ENCODE measurements at places on chromosomes 7 and 10.

DNA sequence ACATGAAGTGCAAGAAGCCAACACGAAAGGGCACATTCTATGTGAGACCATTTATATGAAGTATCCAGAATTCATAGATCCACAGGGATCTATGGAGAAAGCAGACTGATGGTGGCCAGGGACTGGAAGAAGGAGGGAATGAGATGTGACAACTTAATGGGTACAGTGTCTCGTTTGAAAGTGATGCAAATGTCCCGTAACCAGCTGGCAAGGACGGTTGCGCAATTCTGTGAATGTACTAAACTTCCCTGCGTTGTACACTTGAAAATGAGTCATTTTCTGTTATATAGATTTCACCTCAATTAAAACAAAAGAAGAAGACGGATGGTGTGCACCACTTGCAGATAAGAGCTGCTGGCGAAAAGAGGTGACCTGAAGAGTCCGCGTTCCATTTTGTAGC lies 861.1 kb downstream of the TYW1 start:
- DNase-seq: no peak

- no peak for DNase-seq
These were observed 28.2 kb upstream of the AKAP9 start for GRCh38 chr7:91912494-91912893.

DNA sequence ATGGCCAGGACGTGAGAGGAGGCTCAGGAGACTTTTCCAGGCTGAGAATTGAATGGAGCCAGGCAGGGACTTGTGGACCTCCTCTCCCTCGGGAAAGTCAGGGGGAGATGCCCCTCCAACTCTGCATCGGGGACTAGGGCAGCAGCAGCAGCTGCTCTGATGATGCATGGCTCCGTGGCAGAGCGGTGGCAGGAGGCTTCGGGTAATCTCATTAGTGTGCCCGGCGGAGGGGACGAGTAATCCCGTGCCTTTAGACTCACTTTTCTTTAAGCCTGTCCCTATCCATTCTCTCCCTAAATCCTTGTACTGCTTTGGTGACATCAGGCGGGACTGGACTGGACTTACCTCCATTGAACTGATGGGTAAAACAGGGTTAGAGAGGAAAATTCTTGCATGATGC lies 75.1 kb downstream of the ZMIZ1 start:
- no peak for DNase-seq

GRCh38 chr7:137539111-137539715 lies 195.7 kb upstream of the PTN start:
- DNase-seq: no peak

DNA sequence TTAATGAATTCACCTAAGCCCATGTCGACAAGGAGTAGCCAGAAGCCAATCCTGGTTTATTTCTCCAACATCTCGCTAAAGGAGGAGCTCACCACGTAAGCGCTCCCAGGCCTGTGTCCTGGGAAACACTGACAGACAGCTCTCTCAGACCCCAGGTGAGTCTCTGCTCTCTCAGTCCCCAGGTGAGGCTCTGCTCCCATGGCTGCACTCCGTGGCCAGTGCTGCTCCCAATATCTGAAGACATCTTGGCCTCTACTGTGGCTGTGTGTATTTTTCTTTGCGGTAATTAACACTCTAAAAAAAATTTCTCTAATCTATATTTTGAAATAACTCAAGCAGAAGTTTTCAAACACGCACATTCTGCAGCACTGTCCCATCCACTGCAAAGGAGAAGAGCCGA lies 564.5 kb downstream of the PTPRN2 start:
- DNase-seq: no peak

GRCh38 chr10:124062390-124062789 lies 31.0 kb downstream of the CHST15 start:
- no peak for DNase-seq

GRCh38 chr7:140451716-140452115 lies 27.6 kb downstream of the MKRN1 start:
- DNase-seq: no peak

DNA sequence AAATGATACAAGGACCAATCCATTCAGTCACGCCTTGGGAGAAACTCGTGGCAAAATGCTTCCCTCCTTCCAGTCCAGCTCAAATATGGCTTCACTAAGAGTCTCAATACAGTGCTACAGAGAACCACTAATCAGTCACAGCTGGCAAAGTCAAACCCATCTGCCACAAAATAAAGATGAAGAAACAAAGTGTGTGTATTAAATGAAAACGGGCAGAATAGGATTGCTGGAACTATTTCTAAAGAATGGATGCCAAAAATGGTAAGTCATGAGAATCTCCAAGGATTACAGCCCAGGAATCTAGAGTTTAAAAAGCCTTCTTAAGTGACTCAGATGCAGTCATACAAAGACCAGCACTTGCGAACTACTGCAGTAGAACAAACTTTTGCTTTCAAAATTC lies 61.9 kb downstream of the CACUL1 start:
- DNase-seq: no peak

DNA sequence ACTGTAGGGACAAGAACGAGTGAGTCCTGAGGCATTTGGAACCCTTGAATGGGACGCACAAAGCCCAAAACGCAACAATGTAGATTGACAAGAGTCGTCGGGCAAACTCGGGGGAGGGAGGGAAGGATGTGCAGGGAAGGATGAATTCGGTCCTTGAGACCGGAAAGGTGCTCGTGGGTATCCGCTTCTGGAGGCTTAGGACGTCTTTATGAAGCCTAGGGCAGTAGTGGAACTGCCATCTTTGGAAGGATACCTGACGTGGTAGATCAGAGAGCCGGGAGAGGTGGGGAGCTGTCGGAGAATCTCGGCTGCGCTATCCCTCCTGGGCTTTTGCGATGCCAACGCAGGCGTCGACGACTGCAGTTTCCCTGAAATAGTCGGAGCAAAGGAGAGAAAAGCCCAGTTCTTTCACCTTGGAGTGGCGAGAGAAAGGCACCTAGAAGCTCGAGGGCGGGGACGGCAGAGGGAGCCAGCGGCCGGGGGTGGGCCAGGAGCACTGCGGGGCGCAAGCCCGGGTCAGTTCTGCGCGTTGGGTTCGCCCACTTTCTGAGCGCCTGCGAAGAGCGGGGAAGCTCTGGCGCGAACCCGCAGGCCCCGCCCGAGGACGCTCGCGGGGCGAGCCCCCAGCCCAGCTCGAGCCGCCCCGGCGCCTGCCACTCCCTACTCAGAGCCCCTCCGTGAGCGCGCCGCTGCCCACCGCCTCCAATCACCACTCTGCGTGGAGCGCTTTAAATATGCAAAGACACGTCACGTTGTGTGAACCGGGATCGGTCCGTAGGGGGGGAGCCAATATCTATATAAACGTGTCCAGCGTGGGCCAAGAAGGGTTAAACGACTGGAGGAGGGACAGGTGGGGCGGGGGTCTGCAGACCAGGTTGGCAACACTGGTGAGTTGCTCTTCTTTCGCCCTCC lies at the start of gene CYP26C1:
TSS of gene CYP26C1 (plus strand) at position 824 of the 912 bp plus-strand sequence. CDS start 466 bp downstream, outside the sequence.
- DNase-seq: no peak

DNA sequence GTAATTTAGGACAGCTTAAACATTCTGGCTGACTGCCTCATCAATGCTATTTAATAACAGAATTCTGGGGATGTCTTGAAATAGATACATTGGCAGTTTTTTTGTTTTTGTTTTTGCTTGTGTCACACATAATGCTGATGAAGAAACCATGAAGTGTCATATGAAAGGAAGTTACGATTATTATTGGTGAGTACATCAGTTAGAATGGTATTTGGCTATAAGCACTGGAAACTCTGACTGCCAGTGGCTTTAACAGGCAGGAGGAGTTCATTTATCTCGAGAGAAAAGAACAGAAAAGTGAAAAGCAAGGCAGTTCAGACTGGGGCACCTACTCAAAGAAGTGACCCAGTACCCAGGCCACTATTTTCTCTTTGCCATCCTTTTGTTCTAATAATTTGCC lies 18.1 kb downstream of the LSM8 start:
- no peak for DNase-seq

DNA sequence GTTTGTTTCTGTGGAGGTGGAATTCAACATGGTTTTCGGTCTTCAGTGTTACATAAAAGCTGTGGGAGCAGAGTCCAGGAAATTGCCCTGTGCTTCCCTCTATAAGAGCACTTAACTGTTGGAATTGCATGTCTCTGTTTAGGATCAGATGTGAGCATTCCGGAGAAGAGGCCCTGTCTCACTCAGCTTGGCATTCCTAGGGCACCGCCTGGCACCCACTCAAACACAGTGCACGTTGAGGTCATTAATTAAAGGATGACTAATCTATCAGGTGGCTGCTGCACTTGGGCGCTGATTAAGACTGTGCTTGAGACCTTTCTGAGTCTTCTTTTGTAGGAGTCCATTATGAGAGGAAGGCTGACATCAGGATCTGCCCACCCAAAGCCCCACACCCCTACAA lies 82.8 kb upstream of the VIPR2 start:
- DNase-seq: no peak

DNA sequence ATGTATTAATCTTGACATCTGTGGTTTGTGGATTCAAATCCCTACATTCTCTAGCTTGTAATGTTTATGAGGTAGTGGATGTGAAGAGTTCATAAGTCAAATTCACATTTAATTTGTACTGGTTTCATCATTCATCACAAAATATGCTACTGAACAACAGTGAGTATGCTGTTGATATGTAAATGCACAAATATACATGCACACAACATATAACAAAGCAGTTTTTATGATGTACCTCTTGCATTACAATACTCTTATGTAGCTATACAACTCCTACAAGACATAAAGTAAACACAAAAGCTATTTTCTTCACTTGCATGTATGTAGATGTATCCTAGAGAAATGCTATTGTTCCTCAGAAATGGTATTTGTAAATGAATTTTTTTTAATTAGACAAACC lies 111.0 kb upstream of the ANTXRL start:
- DNase-seq: no peak

- DNase-seq: no peak
These were observed 29.1 kb downstream of the UBE2H start for GRCh38 chr7:129923709-129924108.

- DNase-seq: no peak
These were observed 17.1 kb downstream of the BMPR1A start for GRCh38 chr10:86773498-86773897.

DNA sequence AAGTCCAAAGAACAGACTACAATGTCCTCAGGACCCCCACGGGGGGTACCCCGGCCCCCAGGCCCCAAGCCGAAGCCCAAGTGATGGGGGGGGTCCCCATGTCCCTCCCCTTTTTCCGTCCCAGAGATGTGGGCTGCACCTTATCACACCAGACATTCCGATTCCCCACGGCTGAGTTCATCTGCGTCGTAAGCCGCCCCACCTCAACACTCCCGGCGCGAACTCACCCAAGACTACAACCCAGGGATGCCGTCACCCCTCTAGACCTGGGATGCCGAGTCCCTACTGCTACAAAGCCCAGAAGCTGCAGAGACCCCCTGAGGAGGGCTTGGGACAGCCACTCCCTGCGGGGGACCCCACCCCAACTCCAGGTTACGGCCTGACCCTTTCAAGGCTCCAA lies 14.5 kb downstream of the PDGFA start:
- no peak for DNase-seq

GRCh38 chr10:110612087-110612486 lies 32.0 kb upstream of the RBM20 start:
- no peak for DNase-seq

GRCh38 chr7:1176891-1177373 lies 16.9 kb upstream of the ZFAND2A start:
- DNase-seq: peak; percentile 98

DNA sequence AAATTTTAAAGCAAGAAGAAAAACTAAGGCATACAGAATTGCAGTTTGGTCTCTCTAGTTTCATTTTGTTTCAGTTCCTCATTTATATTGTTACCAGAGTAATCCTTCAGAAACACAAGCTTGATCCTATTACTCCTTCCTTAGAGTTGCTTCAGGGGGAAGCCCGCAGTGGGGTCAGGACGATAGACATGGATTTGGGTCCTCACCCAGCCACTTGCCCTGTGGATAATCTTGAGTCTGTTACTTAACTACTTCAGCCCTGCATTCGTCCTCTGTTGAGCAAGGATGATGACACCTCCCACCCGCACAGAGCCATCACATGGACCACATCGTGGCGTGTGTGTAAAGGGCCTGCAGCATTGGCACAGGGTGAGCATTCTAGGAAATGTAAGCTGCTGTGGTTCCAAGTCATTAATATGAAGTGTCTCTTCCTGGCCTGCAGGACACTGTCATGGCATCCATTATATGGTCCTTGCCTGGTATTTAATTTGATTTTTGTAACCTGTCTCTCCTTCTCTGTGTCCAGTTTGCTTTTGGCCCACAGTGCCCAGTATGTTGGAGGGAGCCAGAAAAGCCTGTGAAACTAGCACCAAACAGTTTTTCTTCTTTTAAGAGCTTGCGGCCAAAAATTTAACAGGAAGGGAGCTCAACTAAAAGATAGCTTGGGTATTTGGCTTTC lies 111.2 kb downstream of the EEPD1 start:
- DNase-seq: no peak

GRCh38 chr10:22427101-22427500 lies 81.8 kb downstream of the SPAG6 start:
- DNase-seq: no peak

DNA sequence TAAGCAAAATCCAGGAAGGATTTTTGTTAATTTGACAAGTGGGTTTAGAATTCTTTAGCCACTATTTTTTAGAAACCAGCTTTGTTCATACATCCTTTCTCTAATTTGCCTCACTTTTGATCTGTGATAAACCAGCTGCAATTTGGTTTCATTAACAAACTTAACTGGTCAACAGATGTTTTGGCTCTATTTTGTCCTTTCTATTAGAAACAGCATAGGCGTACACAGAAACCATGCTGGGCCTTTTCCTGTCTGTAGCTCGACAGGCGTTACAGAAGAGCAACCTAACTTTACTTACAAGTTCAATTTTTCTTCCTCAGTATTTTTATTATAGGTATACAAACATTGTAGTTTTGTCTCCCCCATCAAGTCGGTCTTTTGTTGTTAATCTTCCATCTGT lies 28.2 kb downstream of the KAT6B start:
- DNase-seq: no peak

DNA sequence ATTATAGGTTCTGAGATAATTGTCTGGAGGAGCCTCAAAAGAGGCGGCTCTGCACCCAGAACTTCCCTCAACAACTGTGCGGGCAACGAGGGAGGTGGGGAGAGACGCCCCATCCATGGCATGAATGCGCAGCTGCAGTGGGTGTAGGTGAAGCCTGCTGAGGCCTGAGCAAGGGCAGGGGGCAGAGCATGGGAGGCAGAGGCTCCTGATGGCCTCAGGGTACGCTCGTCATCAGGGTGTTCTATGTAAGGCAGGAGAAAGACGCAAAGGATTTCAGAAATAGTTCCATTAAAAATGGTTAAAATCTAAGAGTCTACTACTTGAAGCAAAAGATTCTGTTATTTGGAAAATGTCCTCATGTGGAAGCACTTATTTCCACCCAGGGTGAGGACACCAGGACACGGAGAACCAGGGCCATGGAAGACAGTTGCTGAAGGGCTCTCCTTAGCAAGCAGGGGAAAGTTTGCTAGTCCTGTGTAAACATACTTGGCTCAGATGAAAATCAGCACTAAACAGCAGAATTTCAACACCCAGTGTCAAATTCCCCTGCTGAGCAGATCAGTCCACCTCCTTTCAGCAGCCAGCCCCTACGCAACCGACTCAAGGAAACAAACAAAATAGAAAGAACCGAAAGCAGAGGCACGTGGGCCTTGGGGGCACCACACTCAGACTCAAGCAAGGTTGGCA lies 18.9 kb downstream of the INSIG1 start:
- peak; percentile 17 for DNase-seq

All from stimulated activated CD8-positive, alpha-beta memory T cell treated with anti-CD3 and anti-CD28 coated beads, Interleukin-4, amount 100 ng/mL, for 48 hours (primary cell).